ENCODE measurements at places on chromosomes 7 and 10.

- no peak for DNase-seq
These were observed 588.5 kb downstream of the GRID1 start for GRCh38 chr10:85778074-85778473.

DNA sequence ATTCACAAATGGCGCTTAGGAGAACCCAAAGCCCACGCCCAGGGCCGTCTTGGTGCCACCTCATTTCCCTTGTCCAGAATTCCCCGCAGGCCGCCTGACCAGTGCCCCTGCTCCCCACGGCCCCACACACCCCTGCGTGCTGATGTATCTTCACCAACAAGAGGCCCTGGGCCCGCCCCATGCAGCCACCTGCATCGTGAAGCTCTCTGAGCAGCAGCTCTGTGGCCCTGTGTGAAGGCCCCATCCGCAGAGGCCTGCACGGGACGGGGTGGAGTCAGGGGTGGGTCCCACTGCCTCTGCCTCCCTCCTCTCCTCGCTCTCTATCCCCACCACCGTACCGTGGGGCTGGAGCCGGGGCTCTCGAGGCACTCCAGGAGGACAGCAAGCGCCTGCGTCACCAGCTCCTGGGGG, 14.7 kb downstream of the BRAT1 start:
- no peak for DNase-seq

- no peak for DNase-seq
These were observed 254.7 kb upstream of the PTER start for GRCh38 chr10:16182144-16182543.

DNA sequence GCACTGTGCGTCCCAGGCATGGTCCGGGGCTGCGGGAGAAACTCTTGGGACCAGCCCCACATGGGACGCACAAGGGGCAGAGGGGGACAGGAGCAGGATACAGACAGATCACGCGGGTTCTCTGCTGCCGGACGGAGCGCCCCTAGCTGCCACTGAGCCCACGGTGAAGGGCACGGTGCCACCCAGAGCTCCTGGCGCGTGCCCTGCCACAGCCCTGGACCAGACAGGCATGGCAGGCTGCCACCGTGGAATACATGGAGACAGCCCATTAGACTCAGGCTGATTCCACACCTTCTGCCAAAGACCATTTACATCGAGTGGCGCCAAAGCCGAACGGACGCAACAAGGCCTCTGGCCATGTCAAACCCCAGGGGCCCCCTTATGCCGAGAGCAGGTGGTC, 90.4 kb downstream of the MAD1L1 start:
- DNase-seq: no peak

DNA sequence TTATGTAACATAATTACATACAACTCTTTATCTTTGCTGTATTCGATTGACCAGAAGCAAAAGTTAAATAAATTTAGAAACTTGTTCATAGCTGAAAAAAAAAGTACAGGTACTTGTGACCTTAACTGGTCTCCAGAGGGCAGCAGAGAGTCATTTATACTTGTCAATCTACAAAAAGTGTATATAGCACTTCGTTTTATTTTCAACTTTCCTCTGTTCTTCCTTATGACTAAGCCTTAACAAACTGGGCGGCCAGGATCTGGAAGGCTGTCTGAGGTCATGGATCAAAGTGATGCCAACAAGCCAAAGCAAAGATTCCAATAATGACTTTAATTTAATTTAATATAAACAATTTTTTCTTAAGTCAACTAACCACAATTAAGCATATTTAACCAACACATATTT, 29.8 kb downstream of the C10orf67 start:
- DNase-seq: no peak

- DNase-seq: no peak
These were observed 17.6 kb upstream of the FAM221A start for GRCh38 chr7:23662124-23662983.

DNA sequence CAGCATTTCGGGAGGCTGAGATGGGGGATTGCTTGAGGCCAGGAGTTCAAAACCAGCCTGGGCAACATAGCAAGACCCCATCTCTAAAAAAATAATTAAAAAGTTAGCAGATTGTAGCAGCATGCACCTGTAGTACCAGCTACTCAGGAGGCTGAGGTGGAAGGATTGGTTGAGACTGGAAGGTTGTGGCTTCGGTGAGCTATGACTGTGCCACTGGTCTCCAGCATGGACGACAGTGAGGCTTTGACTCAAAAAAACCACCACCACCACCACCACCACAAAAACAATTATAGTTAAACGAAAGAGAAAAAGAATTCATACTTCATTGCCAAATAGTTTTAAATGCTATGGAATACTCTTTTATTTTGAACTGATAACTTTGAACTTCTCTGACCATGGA, 63.4 kb downstream of the VTI1A start:
- no peak for DNase-seq

DNA sequence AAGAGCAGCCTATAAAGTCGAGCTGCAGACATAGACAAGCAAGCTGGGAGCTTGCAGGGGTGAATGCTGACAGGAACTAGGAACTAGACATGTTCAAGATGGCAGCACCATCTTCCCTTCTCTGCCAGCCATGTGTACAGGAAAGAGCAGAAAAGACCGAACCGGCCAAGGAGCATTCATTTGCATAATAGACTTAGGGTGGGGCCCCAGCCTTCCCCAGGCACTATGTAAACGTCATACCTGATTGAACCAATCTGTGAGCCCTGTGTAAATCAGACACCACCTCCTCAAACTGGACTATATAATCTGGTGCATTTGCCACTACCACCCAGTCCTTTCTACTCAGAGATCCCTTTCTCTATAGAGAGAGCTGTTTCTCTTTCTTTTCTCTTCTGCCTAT, 106.9 kb upstream of the FAM3C start:
- no peak for DNase-seq

GRCh38 chr7:97346349-97346748, 228.9 kb downstream of the SDHAF3 start:
- DNase-seq: no peak

All from C1 segment of cervical spinal cord (tissue), 14 donors.